GM12891 (cell line): ENCODE measurements at places on chromosomes 4 and X.
A peak's percentile ranks its signal among the peaks of the same experiment; 100 is the strongest.

GRCh38 chr4:170068438-170069128, 21.2 kb downstream of the AADAT start:
- no peak for DNase-seq

GRCh38 chr4:39484582-39485272, 25.9 kb downstream of the LIAS start:
- no peak for DNase-seq

- DNase-seq, result no peak
Measured at GRCh38 chrX:94742772-94743171, 1068.8 kb downstream of the FAM133A start.

DNA sequence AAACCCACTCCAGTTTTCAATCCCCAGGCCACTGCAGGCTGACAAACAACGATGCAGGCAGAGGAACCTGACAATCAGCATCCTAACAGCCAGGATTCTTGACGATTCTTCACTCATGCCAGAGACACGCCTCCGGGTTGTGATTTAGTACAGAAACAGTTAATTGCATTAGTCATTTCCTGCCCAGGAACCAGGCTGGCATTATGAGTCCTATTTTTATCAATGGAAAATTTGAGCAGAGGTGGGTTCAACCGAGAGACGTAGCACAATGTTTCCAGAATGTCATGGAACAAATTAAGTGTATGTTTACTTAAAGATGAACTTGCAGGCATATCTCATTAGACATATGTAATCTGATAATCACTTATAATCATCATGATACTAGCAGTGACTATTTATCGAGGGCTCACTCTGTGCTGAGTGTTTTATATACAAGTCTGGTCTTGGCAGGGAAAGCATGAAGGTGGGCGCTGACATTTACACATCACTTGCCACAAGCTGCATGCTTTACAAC, 159.7 kb downstream of the NSUN7 start:
- no peak for DNase-seq

DNA sequence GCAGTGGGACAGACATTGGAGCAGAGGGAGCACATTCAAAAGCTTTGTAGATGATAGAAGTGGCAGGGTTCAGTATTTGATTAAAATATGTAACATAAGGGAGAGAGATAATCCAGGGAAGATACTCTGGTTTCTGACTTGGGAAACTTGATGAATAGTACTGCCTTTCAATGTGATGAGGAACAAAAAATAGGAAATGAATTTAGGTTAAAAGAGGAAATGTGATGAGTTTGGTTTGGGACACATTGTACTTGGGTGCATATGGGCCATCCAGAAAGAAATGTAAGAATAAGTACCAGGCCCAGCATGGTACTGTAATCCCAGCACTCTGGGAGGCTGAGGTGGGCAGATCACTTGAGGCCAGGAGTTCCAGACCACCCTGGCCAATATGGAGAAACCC, 20.9 kb upstream of the NDNF start:
- DNase-seq, result no peak

GRCh38 chr4:60723796-60724195, 476.3 kb upstream of the ADGRL3 start:
- DNase-seq, result no peak

DNA sequence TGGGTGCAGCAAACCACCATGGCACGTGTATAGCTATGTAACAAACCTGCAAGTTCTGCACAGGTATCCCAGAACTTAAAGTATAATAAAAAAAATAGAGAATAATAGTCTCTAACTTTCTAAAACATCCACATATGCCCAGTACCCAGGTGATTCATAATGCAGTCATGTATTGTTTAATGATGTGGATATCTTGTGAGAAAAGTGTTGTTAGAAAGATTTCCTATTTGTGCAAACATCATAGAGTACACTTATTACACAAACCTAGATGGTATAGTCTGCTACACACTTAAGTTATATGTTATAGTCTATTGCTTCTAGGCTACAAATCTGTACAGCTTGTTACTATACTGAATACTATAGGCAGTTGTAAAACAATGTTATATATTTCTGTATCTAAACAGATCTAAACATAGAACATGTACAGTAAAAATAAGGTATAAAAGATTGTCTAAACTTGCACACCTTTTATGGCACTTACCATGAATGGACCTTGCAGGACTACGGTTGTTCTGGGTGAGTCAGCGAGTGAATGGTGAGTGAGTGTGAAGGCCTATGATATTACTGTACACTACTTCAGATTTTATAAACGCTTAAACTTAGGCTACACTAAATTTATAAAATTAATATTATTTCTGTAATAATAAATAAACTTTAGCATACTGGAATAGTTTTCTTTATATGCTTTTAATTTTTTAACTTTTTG, 232.2 kb upstream of the SLIT2 start:
- no peak for DNase-seq

DNA sequence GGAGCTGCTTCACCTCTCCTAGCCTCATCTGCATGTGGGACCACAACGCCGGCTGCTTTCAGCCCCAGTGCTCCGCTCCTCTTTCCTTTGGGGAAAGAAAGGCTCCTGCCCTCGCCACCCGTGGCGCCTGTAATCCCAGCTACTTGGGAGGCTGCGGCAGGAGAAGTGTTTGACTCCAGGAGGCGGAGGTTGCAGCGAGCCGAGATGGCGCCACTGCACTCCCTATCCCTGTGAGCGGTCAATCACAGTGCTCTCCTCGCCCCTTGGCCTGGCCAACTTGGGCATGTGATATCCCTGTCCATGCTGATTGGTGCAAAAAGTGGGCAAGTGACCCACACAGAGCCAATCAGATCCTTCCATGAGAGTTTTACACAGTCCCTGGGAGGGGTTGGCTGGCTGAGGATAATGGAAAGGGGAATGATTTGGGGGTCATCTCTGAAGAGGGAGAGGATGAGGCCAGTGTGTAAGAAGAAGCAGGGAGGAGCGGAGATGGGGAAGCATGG, 56.2 kb downstream of the WFS1 start:
- no peak for DNase-seq

GRCh38 chr4:44145868-44146267, 302.7 kb downstream of the KCTD8 start:
- no peak for DNase-seq

- DNase-seq, result no peak
Measured at GRCh38 chr4:21778702-21779101, 169.9 kb downstream of the KCNIP4 start.

DNA sequence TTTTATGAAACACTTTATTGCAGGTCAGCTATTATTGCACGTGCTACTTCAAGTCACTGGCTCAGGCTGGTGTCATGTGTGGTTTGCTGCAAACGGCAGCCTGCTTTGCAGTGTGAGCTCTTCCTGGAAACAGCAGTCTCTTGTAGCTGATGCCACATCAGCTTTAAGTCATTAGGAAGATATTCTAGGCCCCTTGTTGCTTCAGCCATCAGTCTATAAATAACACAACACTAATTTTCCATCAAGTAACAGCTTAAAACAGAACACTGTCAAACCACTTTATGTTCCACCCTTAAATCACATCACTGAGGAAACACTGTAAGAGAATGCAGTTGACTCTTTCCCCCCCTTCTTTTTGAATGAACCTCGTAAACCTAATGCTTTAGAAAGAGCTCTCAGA, 93.8 kb downstream of the GATB start:
- no peak for DNase-seq

DNA sequence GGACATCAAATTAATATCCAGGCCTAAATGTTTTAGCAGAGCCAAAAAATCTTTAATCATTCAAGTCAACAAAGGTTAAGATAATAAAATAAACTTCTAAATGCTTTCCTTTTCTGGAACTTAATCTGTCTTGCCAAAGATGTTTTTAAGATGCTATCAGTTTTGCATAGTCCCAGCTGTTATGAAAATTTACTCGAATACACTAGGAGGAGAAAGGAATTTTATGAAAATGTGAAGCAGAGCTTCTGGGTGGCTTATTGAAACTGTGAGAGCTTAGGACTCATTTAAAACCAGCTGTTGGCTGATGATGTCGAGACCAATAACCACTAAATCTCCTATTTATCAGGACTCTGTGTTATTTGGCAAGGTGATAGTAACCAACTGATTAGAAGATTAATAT, 202.2 kb upstream of the ETNPPL start:
- DNase-seq, result no peak

GRCh38 chr4:95742872-95743271, 97.0 kb upstream of the PDHA2 start:
- no peak for DNase-seq

DNA sequence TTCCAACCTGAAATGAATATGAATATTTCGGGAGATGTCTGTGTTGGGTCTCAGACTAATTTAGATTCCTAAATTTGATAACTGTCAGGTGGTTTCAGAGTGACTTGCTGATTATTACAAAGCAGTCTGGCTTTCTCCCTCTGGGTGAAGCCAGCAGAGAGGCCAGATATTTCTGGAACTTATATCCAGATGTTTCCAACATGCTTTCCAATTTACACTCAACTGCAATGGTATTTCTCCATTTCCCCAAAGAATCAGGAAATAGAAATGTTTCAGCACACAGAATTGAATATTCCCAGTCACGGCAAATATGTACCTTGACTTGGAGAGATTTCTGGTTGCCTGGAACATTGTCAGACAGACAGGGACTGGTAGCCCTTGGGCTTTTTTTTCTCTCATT, 48.5 kb upstream of the EGFL6 start:
- DNase-seq, result no peak

DNA sequence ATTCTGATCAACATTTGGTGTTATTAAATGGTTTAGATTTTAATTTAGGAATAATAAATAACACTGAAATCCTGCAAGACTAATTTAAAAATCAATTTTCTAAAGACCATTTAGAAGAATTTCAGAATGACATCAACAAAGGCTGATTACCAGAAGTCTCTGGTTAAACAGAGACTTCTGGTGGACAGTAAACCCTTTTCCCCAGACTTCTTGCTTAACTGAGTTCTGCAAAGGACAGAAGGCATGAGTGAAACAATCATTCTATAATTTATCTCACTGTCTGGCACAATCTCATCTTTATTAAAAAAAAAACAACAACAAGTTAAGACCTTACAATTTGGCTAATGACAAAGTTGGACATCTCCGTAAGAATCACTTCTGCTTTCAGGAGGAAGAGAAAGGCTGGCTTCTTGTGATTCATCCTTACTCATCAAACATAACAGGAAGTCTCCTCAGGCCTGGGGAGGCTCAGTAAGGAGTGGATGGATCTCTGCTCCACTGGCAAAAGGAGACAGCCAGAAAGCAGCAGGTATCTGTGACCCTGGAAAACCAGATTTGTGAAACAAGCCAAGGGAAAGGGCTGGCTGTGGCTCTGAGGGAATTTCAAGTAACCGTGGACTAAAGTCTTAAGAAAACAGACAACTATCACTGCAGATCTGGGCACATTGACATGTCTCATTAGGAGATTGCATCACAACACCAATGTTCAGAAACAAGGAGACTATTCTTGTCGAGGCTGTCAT, 908 bp upstream of the TLR6 start:
- no peak for DNase-seq

GRCh38 chr4:183266371-183266770, 53.7 kb downstream of the CLDN22 start:
- DNase-seq, result no peak

DNA sequence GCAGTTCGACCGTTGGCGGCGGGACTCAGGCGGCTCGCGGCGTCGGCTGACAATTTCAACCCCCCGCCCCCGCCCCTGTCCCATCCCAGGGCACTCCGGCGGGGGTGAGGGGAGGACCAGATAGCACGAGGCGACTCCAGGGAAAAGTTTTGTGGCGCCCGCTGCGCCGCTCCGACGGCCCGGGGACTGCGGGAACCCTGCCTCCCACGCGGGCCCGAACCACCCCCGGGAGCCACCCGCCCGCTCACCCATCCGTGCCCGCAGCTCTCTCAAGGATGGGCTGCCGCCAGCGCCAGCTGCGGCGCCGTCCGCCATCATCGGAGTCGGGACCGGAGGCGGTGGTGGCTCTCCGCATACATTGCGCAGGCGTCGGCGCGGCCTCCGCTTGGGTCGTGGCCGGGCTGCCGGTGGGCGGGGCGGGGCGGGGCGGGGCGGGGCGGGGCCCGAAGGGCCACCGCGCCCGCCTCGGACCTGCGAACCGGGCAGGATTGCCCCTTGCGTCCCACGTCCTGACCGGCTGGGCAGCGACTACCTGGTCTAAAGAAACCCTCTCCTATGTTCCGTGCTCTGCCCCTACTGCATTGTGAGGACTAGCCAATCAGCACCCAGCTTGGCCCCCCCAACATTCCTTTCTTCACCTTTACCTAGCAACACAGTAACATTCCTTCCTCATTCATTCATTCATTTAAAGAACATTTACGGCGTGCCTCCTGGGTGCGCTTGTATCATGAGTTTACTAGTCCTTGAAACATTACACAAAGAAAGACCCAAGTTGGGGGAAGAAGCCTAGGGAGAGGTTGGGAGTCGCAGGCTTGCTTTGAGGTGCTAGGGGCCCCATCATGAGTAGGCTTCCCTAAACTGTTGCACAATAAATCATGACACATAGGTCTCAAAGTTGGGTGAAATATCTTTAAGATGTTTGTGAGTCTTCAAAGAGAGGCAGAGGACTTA, at the start of gene MAP7D3:
Gene MAP7D3, minus strand, starts transcription at position 360 of the 951 bp plus-strand sequence. Its CDS starts 42 bp downstream, at position 318.
- DNase-seq, result peak; percentile 67
